ENCODE measurements at places on chromosomes 11 and 22.

DNA sequence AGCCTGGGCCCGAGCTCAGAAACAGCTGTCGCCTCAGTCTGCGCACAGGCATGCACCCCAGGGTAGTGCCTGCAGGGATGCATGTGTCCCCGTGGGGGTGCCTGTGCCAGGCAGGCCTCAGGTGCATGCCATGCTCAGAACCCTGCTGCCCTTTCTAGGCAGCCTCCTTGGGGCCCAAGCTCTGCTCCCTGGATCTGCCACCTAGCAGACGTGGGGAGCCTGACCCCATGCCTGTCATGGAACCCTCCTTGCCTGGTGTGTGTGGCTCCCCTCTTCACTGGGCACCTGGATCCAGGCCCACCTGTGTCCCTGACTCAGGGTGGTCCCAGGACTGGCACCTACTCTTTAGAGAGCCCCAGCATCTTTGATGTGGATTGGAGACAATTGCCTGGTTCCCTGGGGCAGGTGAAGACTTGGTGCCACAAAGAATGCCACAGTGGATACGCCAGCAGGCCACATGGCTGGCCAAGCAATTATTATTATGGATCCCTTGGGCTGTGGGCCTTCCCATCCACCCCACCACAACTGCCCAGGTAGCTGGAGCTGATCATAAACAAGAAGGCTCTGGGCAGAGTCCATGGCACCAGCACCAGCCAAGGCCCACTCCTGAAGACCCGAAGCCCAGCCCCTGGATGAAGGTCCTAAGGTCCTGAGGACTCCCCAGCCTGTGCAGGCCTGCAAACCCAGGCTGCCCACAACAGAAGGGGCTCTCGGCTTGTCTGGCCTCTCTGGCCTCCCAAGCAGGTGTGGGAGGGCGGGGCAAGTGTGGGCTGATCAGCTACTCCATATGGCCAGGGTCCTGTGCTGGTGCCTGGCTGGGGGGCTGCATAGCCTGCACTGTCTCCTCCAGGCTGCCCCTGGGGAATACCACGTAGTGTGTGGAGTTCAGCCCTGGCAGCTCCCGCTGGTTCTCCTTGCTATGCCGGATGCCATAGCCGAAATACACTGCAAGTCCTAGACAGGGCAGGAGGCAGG is 3.8 kb downstream of the SLC7A4 start:
- DNase-seq, result no peak

DNA sequence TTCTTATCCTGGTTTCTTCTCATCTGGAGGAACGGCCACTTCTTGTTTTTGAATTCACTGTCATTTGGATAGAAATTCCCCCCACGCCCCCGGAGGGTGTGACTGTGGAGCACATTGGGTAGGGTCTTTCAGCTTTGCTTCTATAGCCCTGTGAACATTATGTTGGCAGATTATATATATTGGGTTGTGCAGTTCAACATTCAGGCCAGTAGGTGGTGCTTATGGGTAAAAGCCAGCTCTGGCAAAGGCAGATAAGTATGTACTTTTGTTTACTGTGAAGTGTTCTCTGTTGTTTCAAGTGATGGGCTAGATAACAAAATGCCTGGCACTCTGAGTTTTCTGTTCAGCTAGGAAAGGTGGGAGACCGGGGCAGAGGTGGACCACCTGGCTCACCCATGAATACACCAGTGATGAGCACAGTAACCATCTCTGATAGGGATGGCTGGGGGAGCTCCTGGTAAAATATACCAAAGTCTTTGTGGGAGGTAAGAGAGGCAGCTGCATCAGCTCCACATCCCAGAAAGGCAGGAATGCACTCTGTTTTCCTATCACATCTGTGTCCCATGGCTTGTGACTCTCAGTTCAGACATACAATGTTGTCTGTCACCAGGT is 1348.2 kb upstream of the RAG2 start:
- no peak for DNase-seq

GRCh38 chr22:35688913-35689675 is 28.6 kb upstream of the APOL5 start:
- no peak for DNase-seq

DNA sequence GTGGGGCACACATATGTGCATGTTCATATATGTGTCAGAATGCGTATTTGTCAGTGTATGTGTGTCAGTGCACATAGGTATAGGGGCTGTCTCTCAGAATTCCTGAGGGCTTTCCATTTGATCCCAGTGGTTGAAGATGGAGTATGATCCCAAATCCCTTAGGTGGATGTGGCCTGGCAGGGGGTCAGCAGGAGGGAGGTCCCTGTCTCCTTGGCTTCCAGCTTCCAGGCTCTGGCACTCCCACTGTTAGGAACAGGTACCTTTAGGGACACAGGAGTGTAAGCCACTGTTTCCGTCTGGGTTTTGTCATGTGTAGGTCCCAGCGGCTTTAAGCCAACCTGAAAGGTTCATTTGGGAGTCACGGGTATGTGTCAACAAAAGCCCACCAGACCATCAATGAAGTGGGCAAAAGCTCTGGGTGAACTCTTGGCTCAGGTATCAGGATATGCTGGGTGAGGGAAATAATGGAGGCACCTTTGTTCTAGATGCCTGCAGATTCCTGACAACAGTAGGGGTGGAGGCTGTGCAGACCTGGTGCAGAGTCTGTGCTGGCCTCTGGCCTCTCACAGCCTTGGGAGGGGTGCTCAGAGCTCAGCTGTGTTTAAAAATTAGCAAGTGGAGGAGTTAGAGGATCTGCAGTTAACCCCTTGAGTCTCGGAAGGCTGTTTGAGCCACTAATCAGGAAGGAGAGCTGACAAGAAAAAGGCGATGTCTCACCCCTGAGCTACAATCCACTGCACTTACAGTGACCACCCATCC is 9.0 kb downstream of the KCNQ1OT1 start:
- DNase-seq, result no peak

- no peak for DNase-seq
Observed at GRCh38 chr11:130051082-130051481, 18.6 kb upstream of the APLP2 start.

DNA sequence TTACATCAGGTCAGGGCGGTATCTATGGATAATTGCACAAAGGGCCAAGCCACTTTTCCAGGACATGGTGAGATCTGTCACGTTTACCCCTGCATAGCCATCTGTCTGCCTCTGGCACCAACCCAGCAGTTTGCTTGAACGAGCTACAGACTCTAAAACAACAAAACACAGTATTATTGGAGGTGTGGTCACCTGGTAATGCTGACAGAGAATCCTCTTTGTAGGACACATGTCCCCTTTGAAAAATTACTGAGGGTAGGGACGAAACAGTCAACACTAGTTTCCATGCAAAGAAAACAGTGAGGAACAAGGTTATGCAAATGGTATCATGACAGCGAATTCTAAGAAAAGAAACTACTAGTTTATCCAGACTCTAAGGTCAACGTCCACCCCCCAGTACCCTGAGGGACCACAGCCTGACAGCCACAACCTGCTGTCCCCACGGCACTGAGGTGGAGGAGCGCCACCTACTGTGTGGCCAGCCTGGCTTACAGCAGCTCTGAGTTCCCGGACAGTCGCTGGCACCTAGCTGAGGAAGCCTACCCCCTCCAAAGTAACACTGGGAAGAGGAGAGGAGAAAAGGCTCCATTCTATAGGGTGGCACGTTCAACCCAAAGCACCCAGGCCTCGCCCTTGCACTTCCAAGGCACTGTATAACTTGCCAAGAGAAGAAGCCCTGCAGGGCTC is 117.4 kb upstream of the BID start:
- peak; percentile 50 for DNase-seq

DNA sequence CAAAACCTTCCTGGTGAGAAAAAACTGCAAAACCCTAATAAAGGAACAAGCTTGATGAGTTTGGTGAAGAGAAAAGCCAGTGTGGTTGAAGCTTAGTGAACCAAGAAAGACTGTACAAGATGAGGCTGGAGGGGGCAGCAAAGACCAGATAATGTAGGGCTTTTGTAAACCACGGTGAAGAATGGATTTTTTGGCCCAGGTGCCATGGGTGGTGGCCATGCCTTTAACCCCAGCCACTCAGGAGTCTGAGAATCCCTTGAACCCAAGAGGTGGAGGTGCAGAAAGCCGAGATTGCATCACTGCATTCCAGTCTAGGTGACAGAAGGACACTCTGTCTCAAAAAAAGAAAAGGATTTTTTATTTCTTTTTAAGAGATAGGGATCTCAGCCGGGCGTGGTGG is 5.0 kb upstream of the ZDHHC5 start:
- DNase-seq, result no peak

DNA sequence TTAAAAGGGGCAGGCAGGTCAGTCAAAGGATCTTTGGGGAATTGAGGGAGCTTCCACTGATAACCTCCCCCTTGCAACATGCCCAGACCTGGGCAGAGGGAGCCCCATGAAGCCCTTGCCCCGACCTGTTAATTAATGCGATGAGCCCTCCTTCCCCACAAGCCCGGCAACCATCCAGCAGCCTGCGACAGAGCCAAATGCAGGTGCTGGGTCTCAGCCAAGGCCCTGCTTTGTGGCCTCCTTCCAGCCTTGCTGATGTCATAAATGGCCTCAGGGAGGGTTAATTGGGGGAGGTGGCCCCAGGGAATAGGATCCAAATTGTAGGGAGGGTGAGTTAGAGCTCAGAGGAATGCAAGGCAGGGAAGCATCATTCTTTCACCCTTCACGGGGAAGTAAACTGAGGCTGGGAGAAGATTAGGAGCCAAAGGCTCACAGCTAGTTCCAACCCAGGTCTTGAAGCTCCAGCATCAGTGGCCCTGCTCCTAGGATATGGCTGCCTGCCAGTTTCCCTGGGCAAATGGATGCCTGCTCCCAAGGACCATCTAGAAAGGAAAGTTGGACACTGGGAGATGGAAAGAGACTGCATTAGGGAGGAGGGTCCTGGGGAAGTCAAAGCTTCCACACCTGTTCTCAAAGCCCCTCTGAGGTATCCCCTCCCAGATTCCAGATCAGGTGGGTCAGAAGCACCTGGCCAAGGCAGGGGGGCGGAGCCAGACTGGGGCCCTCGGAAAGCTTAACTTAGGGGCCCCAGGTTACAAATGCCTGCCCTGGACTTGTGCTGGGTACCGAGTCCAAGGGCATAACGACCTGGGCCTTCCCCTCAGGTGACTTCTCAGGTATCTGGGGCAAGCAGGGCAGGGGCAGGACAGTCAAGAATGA is 34.1 kb downstream of the LMO1 start:
- DNase-seq, result no peak

DNA sequence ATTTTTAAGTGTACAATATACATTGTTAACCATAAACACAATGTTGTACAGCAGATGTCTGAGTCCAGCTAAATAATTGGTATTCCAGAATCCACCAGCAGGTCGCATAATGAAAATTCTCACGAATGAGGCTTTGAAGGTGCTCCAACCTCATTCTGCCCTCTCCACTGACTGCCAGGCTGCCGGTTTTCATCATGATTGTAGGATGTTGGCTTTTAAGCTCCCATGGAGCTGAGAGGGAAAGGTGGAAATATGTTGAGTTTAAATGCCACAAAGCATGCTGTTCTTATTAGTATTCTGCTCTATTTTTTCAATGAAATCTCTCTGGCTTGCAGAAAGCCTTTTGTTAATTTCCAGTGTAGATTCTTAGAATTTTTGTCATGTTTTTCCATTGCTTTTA is 337.2 kb upstream of the DDI1 start:
- no peak for DNase-seq

GRCh38 chr22:22342697-22343580 is 98.4 kb downstream of the VPREB1 start:
- DNase-seq, result no peak

DNA sequence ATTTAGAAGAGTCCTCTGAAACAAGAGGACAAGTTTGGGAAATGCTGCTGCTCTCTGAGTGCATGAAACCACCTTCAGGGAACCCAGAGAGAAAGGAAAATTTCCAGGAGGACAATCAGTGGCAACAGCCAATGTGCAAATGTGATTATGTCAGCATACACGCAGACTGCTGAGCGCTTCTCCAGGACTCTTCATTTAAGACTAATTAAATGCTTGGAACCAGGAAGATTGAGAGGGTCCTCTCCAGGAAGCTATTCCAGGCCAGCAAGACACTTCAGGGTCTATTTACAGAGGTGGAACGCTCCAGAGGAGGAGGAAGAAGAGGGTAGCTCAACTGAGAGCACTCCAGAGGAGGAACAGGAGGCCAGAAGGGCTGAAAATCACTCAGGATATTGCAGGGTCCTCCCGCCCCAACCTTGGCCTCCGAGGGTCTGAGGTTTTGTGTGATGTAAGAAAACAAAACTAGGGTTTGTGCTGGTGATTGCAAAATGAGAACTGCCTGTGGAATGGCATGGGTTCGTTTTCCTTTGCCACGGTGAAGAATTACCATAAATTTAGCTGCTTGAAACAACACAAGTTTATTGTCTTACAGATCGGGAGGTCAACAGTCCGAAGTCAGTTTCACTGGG is 14.1 kb upstream of the HTR3A start:
- DNase-seq, result no peak

- no peak for DNase-seq
Observed at GRCh38 chr11:14318581-14318981, 40.4 kb downstream of the RRAS2 start.

DNA sequence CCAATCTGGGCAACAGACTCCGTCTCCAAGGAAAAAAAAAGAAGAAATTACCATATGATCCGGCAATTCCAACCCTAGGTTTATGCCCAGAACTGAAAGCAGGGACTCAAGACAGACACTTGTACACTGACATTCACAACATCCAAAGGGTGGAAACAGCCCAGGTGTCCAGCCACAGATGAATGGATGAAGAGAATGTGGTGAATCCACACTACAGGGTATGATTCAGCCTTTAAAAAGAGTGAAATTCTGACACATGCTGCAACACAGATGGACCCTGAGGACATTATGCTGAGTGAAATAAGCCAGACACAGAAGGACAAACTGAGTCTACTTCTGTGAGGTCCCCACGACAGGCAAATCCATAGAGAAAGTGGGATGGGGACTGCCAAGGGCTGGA is 43.9 kb downstream of the SGSM3 start:
- DNase-seq, result peak; percentile 12

DNA sequence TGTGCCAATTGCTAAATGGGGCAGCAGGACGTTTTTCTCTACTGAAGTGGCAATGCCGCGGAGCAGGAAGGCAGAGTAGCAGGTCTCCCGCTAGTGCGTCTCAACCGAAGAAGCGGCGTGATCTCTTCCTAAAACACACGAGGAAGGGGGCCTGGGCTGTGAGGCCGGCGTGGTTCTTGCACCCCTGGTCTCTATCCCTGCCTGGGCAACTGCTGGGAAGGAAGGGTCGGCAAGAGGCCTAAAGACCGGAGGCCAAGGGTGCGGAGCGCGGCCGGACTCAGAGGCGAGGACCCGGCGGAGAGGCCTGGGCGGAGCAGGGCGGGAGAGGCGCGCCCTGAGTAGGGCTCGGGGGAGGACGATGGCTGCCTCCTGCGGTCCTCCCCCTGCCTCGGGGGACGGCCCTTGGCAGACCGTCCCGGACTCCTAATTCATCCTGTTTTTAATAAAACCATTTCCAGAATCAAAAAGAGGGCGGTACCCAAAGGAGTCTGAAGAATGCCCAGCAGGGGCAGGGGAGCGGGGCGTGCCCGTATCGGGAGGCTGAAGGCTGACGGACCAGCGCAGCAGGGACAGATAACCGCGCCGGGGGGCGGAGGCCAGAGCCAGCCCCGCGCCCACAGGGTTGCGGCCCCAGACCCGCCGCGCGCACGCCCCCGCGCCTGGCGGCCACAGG is 572 bp upstream of the APLP2 start:
- DNase-seq, result peak; percentile 56

All from hippocampal formation (tissue), 2 donors.